ENCODE measurements at places on chromosomes 1 and 21.

GRCh38 chr1:16925635-16926490, 4.1 kb downstream of the CROCC start:
- no peak for DNase-seq

GRCh38 chr21:42454786-42455185, 41.2 kb downstream of the RSPH1 start:
- no peak for DNase-seq

GRCh38 chr21:31135531-31136184, 97.4 kb upstream of the KRTAP19-8 start:
- DNase-seq = no peak

- no peak for DNase-seq
These were observed 1186.6 kb downstream of the MRPL39 start for GRCh38 chr21:24420689-24421088.

Measured in activated effector memory CD4-positive, alpha-beta T cell treated with anti-CD3 and anti-CD28 coated beads, Interleukin-2, amount 50 U/mL, for 16 hours (primary cell).